Calu3 (cell line): ENCODE measurements at places on chromosomes 5 and 9. TPM values are rescaled to one million over a fixed set of nuclear protein-coding genes. Genes with fewer than 3 reads are reported as not detected.

DNA sequence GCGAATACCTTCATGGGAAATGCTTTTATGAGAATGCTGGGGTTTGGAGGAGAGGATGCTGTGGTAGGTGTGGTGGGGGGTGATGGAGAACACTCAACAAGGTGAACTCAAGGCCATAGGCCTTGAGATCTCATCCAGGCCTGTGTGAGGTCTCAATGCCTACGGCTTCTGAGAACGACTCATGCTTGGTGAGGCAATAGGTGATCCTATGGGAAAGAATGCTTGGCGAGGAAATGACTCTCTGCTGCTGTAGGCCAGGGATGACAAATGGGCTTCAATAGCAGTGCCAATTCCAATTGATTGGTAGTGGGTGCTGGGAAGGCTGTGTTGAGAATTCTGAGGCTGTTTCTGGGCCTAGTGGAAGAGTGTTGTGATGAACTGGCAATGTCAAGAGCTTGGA lies 280.2 kb upstream of the CLINT1 start:
- no peaks in the 10 kb centered on the region for H3K36me3 ChIP-seq
- no peak overlapping the region for H3K4me3 ChIP-seq
- no peaks in the 10 kb centered on the region for H3K4me1 ChIP-seq
- no peak for DNase-seq
- peaks cover 42% of the 10 kb centered on the region for H3K27me3 ChIP-seq

GRCh38 chr9:110936719-110937452 lies 101.4 kb downstream of the LPAR1 start:
- H3K36me3 ChIP-seq: no peaks in the 10 kb centered on the region
- no peaks in the 10 kb centered on the region for H3K27me3 ChIP-seq
- H3K4me3 ChIP-seq: no peak overlapping the region

Gene FAM221B
- not detected in 2 replicates for total RNA-seq

Gene ADCY2
- total RNA-seq: not detected in 2 replicates

- H3K27me3 ChIP-seq: no peaks in the 10 kb centered on the region
- peak overlapping the region; percentile 70 for H3K27ac ChIP-seq
- peak; percentile 32 for DNase-seq
- peak overlapping the region; percentile 70 for H3K4me3 ChIP-seq
- H3K4me1 ChIP-seq: peaks cover 31% of the 10 kb centered on the region
- H3K36me3 ChIP-seq: peaks cover 63% of the 10 kb centered on the region
Observed at GRCh38 chr9:14320271-14321181, 6.6 kb upstream of the NFIB start.

GRCh38 chr9:91502913-91503672 lies 79.5 kb upstream of the NFIL3 start:
- no peak overlapping the region for H3K27ac ChIP-seq
- DNase-seq: no peak
- H3K27me3 ChIP-seq: no peaks in the 10 kb centered on the region
- H3K4me3 ChIP-seq: no peak overlapping the region
- peaks cover 21% of the 10 kb centered on the region for H3K4me1 ChIP-seq

DNA sequence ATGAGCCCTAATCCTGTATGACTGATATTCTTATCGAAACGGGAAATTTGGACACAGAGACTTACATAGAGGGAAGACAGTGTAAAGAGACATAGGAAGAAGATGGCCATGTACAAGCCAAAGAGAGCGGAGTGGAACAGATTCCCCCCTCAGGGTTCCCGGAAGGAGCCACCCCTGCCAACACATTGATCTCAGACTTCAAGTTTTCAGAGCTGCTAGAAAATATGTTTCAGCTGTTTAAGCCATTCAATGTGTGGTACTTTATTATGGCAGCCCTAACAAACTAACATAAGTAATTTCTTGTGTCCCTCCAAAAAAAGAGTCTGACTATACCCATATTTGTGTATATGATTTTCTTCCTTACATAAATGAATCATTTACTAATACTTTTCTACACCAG lies 128.0 kb upstream of the STC2 start:
- DNase-seq: no peak
- peaks cover 63% of the 10 kb centered on the region for H3K4me1 ChIP-seq
- H3K27ac ChIP-seq: peak overlapping the region; percentile 53
- H3K27me3 ChIP-seq: no peaks in the 10 kb centered on the region

Gene FLT4
- not detected in 2 replicates for total RNA-seq

GRCh38 chr5:55483885-55484284 lies 50.9 kb downstream of the PLPP1 start:
- H3K4me1 ChIP-seq: no peaks in the 10 kb centered on the region
- H3K36me3 ChIP-seq: no peaks in the 10 kb centered on the region
- DNase-seq: no peak
- H3K4me3 ChIP-seq: no peak overlapping the region
- no peak overlapping the region for H3K27ac ChIP-seq
- H3K27me3 ChIP-seq: no peaks in the 10 kb centered on the region

GRCh38 chr9:13705918-13706317 lies 426.4 kb upstream of the MPDZ start:
- no peaks in the 10 kb centered on the region for H3K36me3 ChIP-seq
- no peaks in the 10 kb centered on the region for H3K27me3 ChIP-seq
- H3K4me1 ChIP-seq: no peaks in the 10 kb centered on the region

Gene PRUNE2
- 0.07 TPM in 1 of 2 replicates, not detected in the other for total RNA-seq

Gene HTR4
- total RNA-seq: not detected in 2 replicates

- H3K27ac ChIP-seq: no peak overlapping the region
- DNase-seq: no peak
- no peak overlapping the region for H3K4me3 ChIP-seq
- H3K27me3 ChIP-seq: no peaks in the 10 kb centered on the region
- peaks cover 6% of the 10 kb centered on the region for H3K36me3 ChIP-seq
Observed at GRCh38 chr9:109082091-109082620, 37.6 kb downstream of the TMEM245 start.

DNA sequence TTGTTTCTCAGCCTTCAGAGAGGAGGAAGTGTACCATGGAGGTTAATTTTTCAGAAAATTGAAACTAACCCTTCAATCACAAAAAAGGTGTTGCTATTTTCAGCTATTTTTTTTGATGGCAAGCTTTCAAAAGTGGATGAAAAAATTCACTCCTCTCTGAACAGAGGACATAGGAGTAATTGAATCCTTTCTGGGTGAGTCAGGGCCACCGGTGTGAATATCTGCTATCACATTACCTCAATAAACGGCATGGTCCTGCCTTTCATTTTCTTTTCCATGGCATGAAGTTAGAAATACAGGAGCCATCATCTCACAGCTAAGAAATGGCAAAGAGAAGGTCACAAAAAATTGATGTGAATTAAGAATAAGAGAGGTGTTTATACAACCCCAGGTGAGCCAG lies 90.2 kb upstream of the CCDC112 start:
- no peaks in the 10 kb centered on the region for H3K36me3 ChIP-seq
- H3K4me1 ChIP-seq: peaks cover 27% of the 10 kb centered on the region
- no peak overlapping the region for H3K4me3 ChIP-seq
- no peak overlapping the region for H3K27ac ChIP-seq

- H3K27me3 ChIP-seq: peaks cover 22% of the 10 kb centered on the region
- no peak overlapping the region for H3K27ac ChIP-seq
- peaks cover 18% of the 10 kb centered on the region for H3K36me3 ChIP-seq
- H3K4me3 ChIP-seq: no peak overlapping the region
- H3K4me1 ChIP-seq: peaks cover 22% of the 10 kb centered on the region
Observed at GRCh38 chr5:140628711-140629110, 4.3 kb downstream of the CD14 start.

GRCh38 chr5:65919773-65920172 lies 6.6 kb upstream of the ERBIN start:
- no peak overlapping the region for H3K27ac ChIP-seq
- no peak overlapping the region for H3K4me3 ChIP-seq
- peaks cover 7% of the 10 kb centered on the region for H3K36me3 ChIP-seq

GRCh38 chr9:68541568-68541967 lies 885 bp upstream of the TMEM252 start:
- no peaks in the 10 kb centered on the region for H3K36me3 ChIP-seq
- no peak overlapping the region for H3K4me3 ChIP-seq
- peaks cover 17% of the 10 kb centered on the region for H3K27me3 ChIP-seq
- DNase-seq: no peak
- no peaks in the 10 kb centered on the region for H3K4me1 ChIP-seq

Gene CD180
- not detected in 2 replicates for total RNA-seq

Gene ELOVL7
- 40.5 and 42.7 TPM in 2 replicates for total RNA-seq

Gene WDR38
- not detected in 2 replicates for total RNA-seq

- peaks cover 82% of the 10 kb centered on the region for H3K27me3 ChIP-seq
- no peak for DNase-seq
- no peaks in the 10 kb centered on the region for H3K4me1 ChIP-seq
- no peak overlapping the region for H3K27ac ChIP-seq
Observed at GRCh38 chr5:180644129-180644824, 5.1 kb downstream of the FLT4 start.
